ENCODE measurements at places on chromosomes 13 and 19. TPM values are rescaled to one million over a fixed set of nuclear protein-coding genes. Genes with fewer than 3 reads are reported as not detected.

CAMSAP3 gene
- 1.3 TPM for total RNA-seq

ZNF729 gene
- not detected for total RNA-seq

ZNF100 gene
- 14.7 TPM for total RNA-seq

DIRAS1 gene
- total RNA-seq = 0.05 TPM

ZNF682 gene
- 4.7 TPM for total RNA-seq

ZNF486 gene
- total RNA-seq = 11.6 TPM

ZSCAN4 gene
- total RNA-seq = 0.05 TPM

MYO9B gene
- 28.2 TPM for total RNA-seq

FREM2 gene
- total RNA-seq = 1.9 TPM

ZNF468 gene
- total RNA-seq = 20.5 TPM

ZNF850 gene
- total RNA-seq = 1.7 TPM

ISYNA1 gene
- total RNA-seq = 14.2 TPM

KLK7 gene
- 0.52 TPM for total RNA-seq

TSHZ3 gene
- 0.28 TPM for total RNA-seq

ZIC2 gene
- total RNA-seq = 0.05 TPM

TDRD12 gene
- 2.6 TPM for total RNA-seq

KCNRG gene
- total RNA-seq = 2.4 TPM

KLK3 gene
- total RNA-seq = 0.19 TPM

ZNF726 gene
- total RNA-seq = 10.5 TPM

Data from thymus (tissue), 14 donors.